ENCODE measurements at places on chromosomes 5 and 9. TPM values are rescaled to one million over a fixed set of nuclear protein-coding genes. Genes with fewer than 3 reads are reported as not detected.

DNA sequence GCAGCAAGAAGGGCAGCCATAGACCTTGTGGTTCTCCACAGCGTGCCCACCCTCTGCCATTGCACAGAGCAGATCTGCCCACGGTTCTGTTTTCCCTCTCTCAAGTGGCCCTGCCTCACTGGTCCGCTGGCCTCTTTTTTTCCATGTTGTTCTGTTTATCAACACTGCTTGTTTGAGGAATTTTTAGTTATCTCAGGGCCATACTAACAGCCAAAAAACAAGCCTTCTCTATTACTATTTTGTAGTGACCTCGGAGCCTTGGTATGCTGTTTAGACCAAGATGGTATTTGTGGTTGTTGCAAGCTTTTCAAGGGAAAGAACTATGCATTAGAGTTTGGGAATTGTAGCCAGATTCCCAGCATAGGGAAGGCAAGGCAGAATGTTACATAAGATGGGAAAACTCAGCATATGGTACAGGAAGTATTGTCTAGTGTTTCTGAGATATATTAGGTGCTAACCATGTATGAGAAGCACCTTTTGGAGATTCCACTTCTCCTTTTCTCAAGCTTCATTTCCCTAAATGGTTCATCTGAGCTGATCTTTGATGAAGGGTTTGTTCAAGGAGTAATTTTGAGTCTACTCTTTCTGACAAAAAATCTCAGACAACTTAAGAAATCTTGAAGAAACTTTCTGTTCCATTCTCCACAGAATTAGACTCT is 54.3 kb downstream of the NUP214 start:
- peak overlapping the region; percentile 59 for H3K4me3 ChIP-seq
- peaks cover 33% of the 10 kb centered on the region for H3K4me1 ChIP-seq
- peak overlapping the region; percentile 98 for H3K27ac ChIP-seq
- H3K27me3 ChIP-seq, result no peaks in the 10 kb centered on the region

DNA sequence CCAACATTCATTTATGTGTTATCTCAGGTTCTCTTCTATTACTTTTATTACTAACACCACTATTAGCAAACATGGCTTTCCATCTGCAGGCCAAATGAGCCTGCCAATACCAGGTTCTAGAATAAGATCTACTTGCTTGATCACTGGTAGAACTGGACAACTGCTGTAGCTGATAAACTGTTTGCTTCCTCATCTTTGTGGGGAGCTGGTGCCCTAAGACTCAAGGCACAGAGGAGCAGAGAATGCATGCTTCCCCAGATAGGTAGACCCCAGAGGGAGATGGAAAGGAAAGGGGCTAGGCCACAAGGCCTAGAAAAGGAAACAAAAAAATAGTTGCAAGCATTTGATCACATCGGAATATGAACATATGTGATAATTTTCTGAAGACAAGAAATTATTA is 30.7 kb upstream of the AUH start:
- no peaks in the 10 kb centered on the region for H3K36me3 ChIP-seq
- H3K27me3 ChIP-seq, result no peaks in the 10 kb centered on the region
- no peak overlapping the region for H3K27ac ChIP-seq
- H3K4me3 ChIP-seq, result no peak overlapping the region

- no peak overlapping the region for H3K4me3 ChIP-seq
- H3K4me1 ChIP-seq, result peaks cover 8% of the 10 kb centered on the region
- no peak for DNase-seq
These were observed 426.4 kb downstream of the DTWD2 start for GRCh38 chr5:118561971-118562370.

GRCh38 chr5:111158105-111158744 is 66.0 kb upstream of the CAMK4 start:
- H3K27ac ChIP-seq, result no peak overlapping the region
- no peaks in the 10 kb centered on the region for H3K36me3 ChIP-seq
- peak; percentile 73 for DNase-seq
- no peaks in the 10 kb centered on the region for H3K27me3 ChIP-seq
- no peaks in the 10 kb centered on the region for H3K4me1 ChIP-seq
- H3K4me3 ChIP-seq, result no peak overlapping the region

GRCh38 chr9:129383019-129383560 is 205.0 kb upstream of the IER5L start:
- peak; percentile 42 for DNase-seq
- no peaks in the 10 kb centered on the region for H3K36me3 ChIP-seq
- H3K4me1 ChIP-seq, result peaks cover 7% of the 10 kb centered on the region

DNA sequence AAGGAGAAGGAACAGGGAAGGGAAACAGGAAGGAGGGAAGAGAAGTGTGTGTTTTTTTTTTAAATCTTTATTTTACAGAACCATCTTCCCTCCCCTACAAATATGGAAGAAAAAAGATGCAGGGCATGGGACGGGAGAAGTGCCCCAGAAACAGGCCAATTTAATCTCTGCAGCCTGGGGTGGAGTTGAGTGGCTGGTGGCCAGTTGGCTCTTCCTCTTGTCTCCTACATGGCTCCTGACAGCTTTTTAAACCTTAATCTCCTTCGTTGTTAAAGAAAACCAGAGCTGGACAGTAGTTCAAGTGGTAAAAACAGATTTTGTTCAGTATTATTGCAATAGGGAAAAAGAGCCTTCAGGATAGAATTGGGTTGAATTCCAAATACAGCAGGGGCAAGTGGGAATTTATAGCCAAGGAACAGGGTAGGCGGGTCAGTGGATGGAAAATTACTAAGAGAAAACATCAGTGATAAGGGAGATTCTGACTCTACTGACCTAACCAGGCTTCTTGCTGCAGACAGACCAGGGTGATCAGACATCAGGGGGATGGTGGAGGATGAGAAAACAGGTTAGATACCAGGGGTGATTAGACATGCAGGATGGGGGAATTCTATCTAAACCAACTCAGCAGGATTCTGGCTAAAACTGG is 125.1 kb upstream of the CLINT1 start:
- H3K36me3 ChIP-seq, result no peaks in the 10 kb centered on the region
- no peak for DNase-seq
- no peak overlapping the region for H3K4me3 ChIP-seq
- no peaks in the 10 kb centered on the region for H3K4me1 ChIP-seq
- H3K27ac ChIP-seq, result no peak overlapping the region

- no peaks in the 10 kb centered on the region for H3K27me3 ChIP-seq
- H3K4me3 ChIP-seq, result no peak overlapping the region
- no peak for DNase-seq
- H3K36me3 ChIP-seq, result no peaks in the 10 kb centered on the region
These were observed 474.8 kb downstream of the EFNA5 start for GRCh38 chr5:107195890-107196395.

DNA sequence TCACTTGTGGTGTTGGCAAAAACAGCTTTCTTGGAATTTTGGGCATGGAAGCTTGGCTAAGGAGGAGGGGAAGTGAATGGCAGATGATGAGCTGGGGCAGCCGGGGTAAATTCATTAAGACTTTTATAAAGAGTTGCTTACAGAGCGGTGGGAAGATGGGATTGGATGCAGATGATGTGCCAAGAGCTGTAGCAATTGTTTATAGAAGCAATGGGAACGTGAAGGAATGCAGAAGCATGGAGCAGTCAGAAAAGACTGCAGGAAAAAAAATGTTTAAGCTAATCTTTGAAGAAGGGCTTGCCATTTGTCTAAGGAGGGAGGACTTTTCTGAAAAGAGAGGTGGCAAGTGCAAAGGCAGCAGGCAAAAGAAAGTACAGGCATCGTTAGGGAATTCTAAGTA is 86.6 kb upstream of the SHISAL2B start:
- no peaks in the 10 kb centered on the region for H3K4me1 ChIP-seq
- no peak for DNase-seq
- peaks cover 25% of the 10 kb centered on the region for H3K27me3 ChIP-seq
- no peak overlapping the region for H3K4me3 ChIP-seq
- no peaks in the 10 kb centered on the region for H3K36me3 ChIP-seq

DNA sequence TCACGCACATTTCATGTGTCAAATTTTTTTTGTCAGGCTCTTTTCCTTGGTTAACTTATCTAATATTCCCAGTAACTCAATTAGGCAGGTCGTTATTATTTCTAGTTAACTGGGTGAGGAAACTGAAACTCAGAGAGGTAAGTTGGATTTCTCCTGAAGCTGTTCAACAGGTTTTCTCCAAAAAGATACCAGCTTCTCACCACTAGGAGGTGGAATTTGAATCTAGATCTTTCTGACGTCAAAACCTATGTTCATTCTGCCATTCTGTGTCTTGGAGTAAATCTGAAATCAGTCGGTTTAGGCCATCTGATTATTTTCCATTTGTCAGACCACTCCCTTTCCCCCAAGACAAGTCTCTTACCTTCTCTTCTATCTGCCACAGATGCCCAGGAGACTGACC is 572.9 kb downstream of the ACTL7B start:
- H3K4me1 ChIP-seq, result no peaks in the 10 kb centered on the region
- no peak overlapping the region for H3K4me3 ChIP-seq
- H3K36me3 ChIP-seq, result no peaks in the 10 kb centered on the region
- no peak overlapping the region for H3K27ac ChIP-seq
- DNase-seq, result peak; percentile 24

Gene DYNC2I2
- total RNA-seq, result 64.5 TPM

Gene ZFP2
- total RNA-seq, result 1.8 TPM

Gene TOR2A
- 2.9 TPM for total RNA-seq

Gene GMCL2
- not detected for total RNA-seq

Gene CDKN2B-AS1
- total RNA-seq, result 4.1 TPM

Gene FAM163B
- total RNA-seq, result not detected

Gene CWC27
- 22.7 TPM for total RNA-seq

Gene CDH9
- total RNA-seq, result not detected

Gene ANKRD34B
- not detected for total RNA-seq

Gene RNF145
- 38.7 TPM for total RNA-seq

Gene PPIC
- total RNA-seq, result 116 TPM

Gene TENT4A
- 17.6 TPM for total RNA-seq

Gene DMRT3
- not detected for total RNA-seq
